ENCODE measurements at places on chromosomes 5 and 9. TPM values are rescaled to one million over a fixed set of nuclear protein-coding genes. Genes with fewer than 3 reads are reported as not detected.

Gene ADAMTS13
- total RNA-seq: 3.4 TPM

Gene IFNB1
- not detected for total RNA-seq

Gene ANKRD34B
- total RNA-seq: 0.13 TPM

Gene EPB41L4A
- total RNA-seq: 7.4 TPM

Gene SLC34A1
- not detected for total RNA-seq

Gene ARAP3
- total RNA-seq: 6.8 TPM

GRCh38 chr9:4328723-4329122 lies 28.9 kb upstream of the GLIS3 start:
- no peaks in the 10 kb centered on the region for H3K4me1 ChIP-seq
- no peaks in the 10 kb centered on the region for H3K27me3 ChIP-seq
- H3K27ac ChIP-seq: no peak overlapping the region
- H3K36me3 ChIP-seq: no peaks in the 10 kb centered on the region
- no peak for DNase-seq

DNA sequence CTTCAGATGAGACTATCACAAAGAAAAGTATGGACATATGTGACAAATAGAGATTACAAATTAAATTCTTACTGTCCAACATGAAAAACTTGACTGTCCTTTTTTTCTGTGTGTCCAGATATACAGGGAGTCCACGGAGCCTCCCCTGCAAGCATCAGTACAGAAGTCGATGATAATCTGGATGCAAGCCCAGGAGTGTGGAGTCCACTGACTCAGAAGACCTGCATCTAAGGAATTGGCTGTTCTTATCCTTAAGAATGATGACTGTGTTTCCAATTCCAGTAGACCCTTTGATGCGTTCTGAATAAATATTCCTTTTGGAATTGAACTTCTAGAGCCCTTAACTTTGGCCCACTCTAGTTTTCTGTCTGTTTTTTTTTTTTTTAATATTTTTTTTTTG lies 56.7 kb upstream of the TAF11L2 start:
- no peaks in the 10 kb centered on the region for H3K27me3 ChIP-seq
- H3K36me3 ChIP-seq: no peaks in the 10 kb centered on the region
- no peaks in the 10 kb centered on the region for H3K4me1 ChIP-seq
- H3K27ac ChIP-seq: no peak overlapping the region

- H3K4me1 ChIP-seq: no peaks in the 10 kb centered on the region
- H3K4me3 ChIP-seq: no peak overlapping the region
- H3K27ac ChIP-seq: no peak overlapping the region
- H3K36me3 ChIP-seq: no peaks in the 10 kb centered on the region
- no peak for DNase-seq
Observed at GRCh38 chr9:125131778-125132177, 11.6 kb downstream of the SCAI start.

- H3K4me1 ChIP-seq: no peaks in the 10 kb centered on the region
- H3K4me3 ChIP-seq: no peak overlapping the region
- peaks cover 21% of the 10 kb centered on the region for H3K36me3 ChIP-seq
- no peak overlapping the region for H3K27ac ChIP-seq
- no peaks in the 10 kb centered on the region for H3K27me3 ChIP-seq
Observed at GRCh38 chr9:92059661-92060060, 55.6 kb downstream of the SPTLC1 start.

- H3K36me3 ChIP-seq: no peaks in the 10 kb centered on the region
- DNase-seq: peak; percentile 86
- H3K4me1 ChIP-seq: no peaks in the 10 kb centered on the region
- H3K27ac ChIP-seq: peak overlapping the region; percentile 85
Observed at GRCh38 chr5:100595152-100595811, 60.1 kb downstream of the FAM174A start.

GRCh38 chr9:100428871-100429654 lies 2.1 kb downstream of the MSANTD3 start:
- peaks cover 3% of the 10 kb centered on the region for H3K36me3 ChIP-seq
- no peaks in the 10 kb centered on the region for H3K27me3 ChIP-seq
- peak; percentile 43 for DNase-seq
- no peak overlapping the region for H3K4me3 ChIP-seq

- no peaks in the 10 kb centered on the region for H3K27me3 ChIP-seq
- peak overlapping the region; percentile 76 for H3K27ac ChIP-seq
- peaks cover 13% of the 10 kb centered on the region for H3K4me1 ChIP-seq
- H3K4me3 ChIP-seq: no peak overlapping the region
Observed at GRCh38 chr9:127660886-127661741, 45.7 kb upstream of the CFAP157 start.

- H3K4me3 ChIP-seq: no peak overlapping the region
- no peaks in the 10 kb centered on the region for H3K36me3 ChIP-seq
- no peak overlapping the region for H3K27ac ChIP-seq
- H3K27me3 ChIP-seq: peaks cover 32% of the 10 kb centered on the region
Observed at GRCh38 chr9:134179595-134179917, 15.2 kb upstream of the RNU6ATAC start.

DNA sequence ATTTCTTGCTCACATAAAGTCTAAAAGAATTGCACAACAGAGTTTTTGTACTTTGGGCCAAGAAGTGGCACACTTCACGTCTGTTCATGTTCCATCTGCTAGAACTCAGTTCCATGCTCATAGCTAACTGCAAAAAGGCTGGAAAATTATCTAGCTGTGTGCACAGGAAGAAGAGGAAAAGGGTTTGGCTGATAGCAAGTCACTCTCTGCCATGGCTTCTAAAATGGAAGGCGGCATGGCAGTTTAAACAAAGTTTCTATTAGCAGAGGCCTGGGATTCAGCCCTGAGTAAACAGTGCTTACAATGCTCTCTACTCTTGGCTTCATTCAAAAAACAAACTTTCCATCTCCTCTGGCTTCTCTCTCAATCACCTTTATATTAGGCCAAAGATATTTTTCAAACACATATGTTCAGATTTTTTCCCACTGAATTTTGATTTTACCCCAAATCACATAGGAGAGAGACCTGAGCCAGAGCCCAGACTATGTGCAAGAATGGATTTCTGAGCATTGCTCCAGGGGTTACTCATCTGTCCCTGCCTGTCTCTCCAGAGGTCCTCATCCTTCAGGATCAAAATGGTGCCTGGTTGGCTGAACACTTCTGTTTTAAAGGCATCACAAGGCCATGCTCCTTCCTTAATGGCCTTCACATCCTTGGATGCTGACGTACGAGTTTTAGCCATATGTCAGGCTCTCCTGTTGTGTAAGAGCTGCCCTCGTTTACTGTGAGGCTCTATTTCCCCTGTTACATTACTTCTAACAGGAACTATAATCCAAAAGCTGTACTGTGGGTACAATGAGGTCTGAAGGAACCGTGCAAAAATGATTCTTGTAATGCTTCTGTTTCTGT lies 226.6 kb downstream of the SAXO1 start:
- H3K4me3 ChIP-seq: no peak overlapping the region
- H3K4me1 ChIP-seq: peaks cover 3% of the 10 kb centered on the region
- peak overlapping the region; percentile 63 for H3K27ac ChIP-seq
- no peaks in the 10 kb centered on the region for H3K36me3 ChIP-seq
- H3K27me3 ChIP-seq: no peaks in the 10 kb centered on the region

- H3K4me1 ChIP-seq: no peaks in the 10 kb centered on the region
- DNase-seq: no peak
- no peaks in the 10 kb centered on the region for H3K27me3 ChIP-seq
- H3K4me3 ChIP-seq: no peak overlapping the region
- no peaks in the 10 kb centered on the region for H3K36me3 ChIP-seq
- no peak overlapping the region for H3K27ac ChIP-seq
Observed at GRCh38 chr5:17315710-17316221, 98.3 kb downstream of the BASP1 start.

DNA sequence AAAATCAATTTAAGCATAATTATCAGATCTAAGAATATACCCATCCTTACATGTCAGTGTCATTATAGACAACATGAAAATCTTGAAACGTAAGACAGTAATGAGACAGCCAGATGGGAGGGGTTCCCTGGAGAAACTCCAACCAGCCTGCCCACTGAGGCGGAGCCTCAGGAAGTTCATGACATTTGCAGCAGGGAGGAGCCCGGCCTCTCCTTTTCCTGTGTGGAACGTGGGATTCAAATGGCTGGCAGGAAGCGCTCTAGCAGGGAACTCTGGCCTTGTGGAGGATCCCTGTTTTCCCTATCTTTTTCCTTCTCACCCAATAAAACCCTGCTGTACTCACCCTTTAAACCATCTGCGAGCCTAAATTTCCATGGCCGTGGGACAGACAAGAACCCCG lies 176.6 kb upstream of the KCNN2 start:
- H3K27ac ChIP-seq: no peak overlapping the region
- peak; percentile 61 for DNase-seq
- no peak overlapping the region for H3K4me3 ChIP-seq
- no peaks in the 10 kb centered on the region for H3K27me3 ChIP-seq
- no peaks in the 10 kb centered on the region for H3K36me3 ChIP-seq
- no peaks in the 10 kb centered on the region for H3K4me1 ChIP-seq

DNA sequence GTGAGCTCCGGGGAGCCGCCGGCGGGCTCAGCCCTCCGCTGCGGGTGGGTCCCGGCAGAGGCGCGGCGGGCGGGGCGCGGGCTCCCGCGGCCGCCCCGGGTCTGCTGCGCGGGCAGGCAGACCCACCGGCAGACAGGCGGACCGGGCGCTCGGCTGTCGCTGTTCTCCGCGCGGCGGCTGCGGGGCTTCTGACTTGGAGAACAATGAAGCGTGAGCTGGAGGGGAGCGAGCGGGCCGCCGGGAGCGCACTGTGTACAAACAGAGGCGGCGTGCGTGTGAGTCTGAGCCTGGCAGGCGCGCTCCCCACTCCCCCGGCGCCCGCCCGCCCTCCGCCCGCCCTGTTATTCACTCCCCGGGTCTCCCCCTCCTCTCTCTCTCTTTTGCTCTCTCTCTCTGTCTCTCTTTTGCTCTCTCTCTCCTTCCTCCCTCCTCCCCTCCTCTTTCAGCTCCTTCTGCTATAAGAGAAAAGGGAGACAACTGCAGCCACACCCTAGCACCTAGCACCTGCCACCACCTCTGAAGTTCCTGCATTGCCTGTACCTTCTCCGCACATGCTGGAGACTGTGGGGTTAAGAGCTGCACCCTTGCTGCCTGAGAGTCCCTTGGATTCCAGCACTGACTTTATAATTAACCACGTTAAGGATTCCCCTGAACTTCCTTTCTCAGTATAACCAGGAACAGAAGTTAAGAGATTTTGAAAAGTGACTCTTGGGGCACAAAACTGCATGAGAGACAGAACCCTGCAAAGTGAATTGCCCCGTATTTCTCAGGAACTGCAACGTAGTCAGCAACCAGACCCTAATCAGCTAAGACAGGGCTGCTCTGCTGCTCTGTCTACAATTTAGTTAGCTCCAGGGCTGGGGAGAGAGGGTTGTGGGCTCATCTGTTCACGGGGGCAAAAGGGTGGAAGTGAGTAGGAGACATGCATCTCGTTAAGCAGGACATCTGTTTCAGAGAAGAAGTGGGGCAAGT lies at the start of gene EDIL3:
Gene EDIL3 (minus strand): TSS at position 277 of the 972 bp plus-strand sequence. CDS start 506 bp downstream, outside the sequence.
- no peaks in the 10 kb centered on the region for H3K36me3 ChIP-seq
- H3K4me1 ChIP-seq: peaks cover 26% of the 10 kb centered on the region
- DNase-seq: peak; percentile 41
- peaks cover 38% of the 10 kb centered on the region for H3K27me3 ChIP-seq

GRCh38 chr9:97502222-97502983 lies 937 bp downstream of the TMOD1 start:
- peaks cover 18% of the 10 kb centered on the region for H3K4me1 ChIP-seq
- H3K27ac ChIP-seq: peak overlapping the region; percentile 88
- peak; percentile 12 for DNase-seq
- no peaks in the 10 kb centered on the region for H3K36me3 ChIP-seq

DNA sequence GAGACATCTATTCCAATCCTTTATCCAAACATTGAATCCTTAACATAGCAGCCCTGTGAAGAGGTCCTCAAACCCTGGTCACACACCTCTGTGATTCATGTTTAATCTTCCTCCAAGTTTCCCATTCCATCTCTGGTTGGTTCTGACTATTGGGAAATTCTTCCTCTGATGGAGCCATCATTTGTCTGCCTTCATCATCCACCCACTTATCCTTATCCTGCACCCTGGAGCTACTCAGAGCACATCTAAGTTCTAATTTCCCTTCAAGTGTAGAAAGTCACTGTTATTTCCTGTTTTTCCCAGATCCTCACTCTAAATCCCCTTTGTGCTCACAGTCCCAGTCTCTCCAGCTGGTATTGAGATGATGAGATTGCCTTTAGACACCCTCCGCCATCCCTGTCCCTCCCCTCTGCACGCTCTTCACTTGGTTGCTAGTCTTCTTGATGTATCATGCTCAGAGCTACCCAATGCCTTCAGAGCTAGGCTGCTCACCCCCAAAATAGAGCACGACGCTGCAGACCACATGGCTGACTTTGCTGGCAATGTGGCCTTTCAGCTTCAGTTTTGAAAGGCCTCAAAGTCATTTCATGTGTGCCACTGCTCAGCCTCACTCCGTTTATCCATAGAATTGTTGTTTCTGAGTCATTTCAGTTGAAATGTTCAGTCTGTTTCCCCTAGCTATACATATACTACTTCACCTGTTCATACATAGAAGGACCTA lies 154.3 kb downstream of the PALM2AKAP2 start:
- H3K36me3 ChIP-seq: peaks cover 18% of the 10 kb centered on the region
- no peaks in the 10 kb centered on the region for H3K4me1 ChIP-seq
- H3K27ac ChIP-seq: no peak overlapping the region
- no peaks in the 10 kb centered on the region for H3K27me3 ChIP-seq
- H3K4me3 ChIP-seq: no peak overlapping the region
- DNase-seq: no peak

DNA sequence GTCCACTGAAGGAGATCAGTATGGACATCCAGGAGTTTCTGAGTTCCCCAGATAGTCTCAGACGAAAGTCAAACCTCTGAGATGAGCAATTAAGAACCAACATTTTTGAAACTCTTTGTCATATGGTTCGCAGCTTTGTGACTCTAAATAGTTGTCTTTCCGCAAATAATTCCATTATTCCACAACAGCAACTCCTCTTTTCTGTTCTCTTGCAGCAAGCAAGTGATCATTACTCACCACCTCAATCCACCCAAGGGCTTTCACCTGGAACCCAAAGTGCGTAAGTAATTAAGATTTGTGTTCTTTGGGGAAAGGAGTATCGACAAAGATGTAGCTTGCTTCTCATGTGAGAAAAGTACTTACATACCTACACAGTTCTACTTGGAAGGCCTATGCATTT lies 15.6 kb downstream of the MTX3 start:
- no peak for DNase-seq
- no peak overlapping the region for H3K4me3 ChIP-seq
- no peak overlapping the region for H3K27ac ChIP-seq
- H3K27me3 ChIP-seq: no peaks in the 10 kb centered on the region
- H3K36me3 ChIP-seq: peaks cover 9% of the 10 kb centered on the region
- H3K4me1 ChIP-seq: no peaks in the 10 kb centered on the region

- no peak overlapping the region for H3K27ac ChIP-seq
Observed at GRCh38 chr5:90366948-90367347, 42.6 kb downstream of the CETN3 start.

- H3K36me3 ChIP-seq: no peaks in the 10 kb centered on the region
- H3K27me3 ChIP-seq: no peaks in the 10 kb centered on the region
- peak; percentile 90 for DNase-seq
- H3K4me1 ChIP-seq: peaks cover 43% of the 10 kb centered on the region
- H3K4me3 ChIP-seq: peak overlapping the region; percentile 38
Observed at GRCh38 chr9:121568343-121569265, 69.0 kb upstream of the GGTA1 start.

DNA sequence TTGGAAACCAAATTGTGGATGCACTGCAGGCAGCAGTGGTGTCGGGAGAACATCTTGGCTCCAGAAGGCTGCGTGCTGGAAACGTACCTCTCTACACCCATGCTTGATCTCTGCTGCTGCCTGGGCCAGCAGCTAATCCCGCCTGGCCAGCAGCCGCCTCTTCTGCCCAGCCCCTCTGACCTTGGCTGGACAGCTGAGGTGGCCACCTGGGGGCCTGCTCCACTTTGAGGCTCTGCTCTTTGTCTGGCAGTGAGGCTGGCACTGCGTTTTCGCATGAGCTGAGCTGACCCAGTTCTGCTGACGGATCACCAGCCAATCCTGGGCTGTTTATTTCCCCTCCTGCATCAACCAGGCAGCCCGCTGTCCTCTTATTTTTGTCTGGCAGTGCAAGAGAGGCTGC lies 154.9 kb downstream of the TENT4A start:
- DNase-seq: peak; percentile 7
- no peaks in the 10 kb centered on the region for H3K27me3 ChIP-seq
- H3K36me3 ChIP-seq: no peaks in the 10 kb centered on the region
- peaks cover 3% of the 10 kb centered on the region for H3K4me1 ChIP-seq

Data from muscle of leg (tissue), 16 donors.